Activated CD4-positive, CD25-positive, alpha-beta regulatory T cell treated with anti-CD3 and anti-CD28 coated beads, Interleukin-2, amount 50 U/mL, for 72 hours (primary cell): ENCODE measurements at places on chromosomes 7 and 10.

DNA sequence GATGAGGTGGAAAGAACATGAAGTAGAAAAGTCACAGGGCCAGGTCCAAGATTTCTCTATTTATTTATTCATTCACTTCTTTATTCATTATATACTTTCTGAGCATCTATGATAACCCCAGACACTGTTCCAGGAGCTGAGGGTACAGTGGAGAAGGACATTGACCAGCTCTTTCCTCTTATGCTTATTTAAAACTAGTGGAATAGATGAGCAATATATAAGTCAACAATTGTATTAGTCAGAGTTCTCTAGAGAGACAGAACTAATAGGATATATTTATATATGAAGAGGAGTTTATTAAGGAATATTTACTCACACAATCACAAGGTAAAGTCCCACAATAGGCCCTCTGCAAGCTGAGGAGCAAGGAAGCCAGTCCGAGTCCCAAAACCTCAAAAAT lies 15.0 kb upstream of the GPR37 start:
- DNase-seq: no peak

GRCh38 chr10:62112300-62112699 lies 156.3 kb downstream of the RTKN2 start:
- DNase-seq: no peak

GRCh38 chr10:88546497-88546896 lies 36.6 kb downstream of the RNLS start:
- DNase-seq: no peak

DNA sequence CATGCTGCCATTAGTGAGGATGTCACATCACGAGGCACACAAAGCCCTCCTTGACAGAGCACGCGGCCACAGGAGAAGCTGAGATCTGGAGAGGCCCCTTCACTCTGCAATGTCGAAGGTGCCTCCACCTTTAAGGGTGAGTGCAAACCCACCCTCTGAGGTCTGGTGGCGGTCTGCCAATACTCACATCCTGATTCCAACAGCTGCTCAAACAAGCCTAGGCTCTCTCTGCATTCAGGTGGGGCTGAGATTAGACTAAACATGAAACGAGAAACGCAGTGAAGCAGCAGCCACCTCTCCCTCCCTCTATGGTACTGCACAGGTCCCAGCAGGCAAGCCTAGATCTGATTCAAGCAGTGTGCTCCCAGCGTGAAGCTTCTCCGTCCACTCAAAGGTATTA lies 151.8 kb downstream of the TCERG1L start:
- no peak for DNase-seq

DNA sequence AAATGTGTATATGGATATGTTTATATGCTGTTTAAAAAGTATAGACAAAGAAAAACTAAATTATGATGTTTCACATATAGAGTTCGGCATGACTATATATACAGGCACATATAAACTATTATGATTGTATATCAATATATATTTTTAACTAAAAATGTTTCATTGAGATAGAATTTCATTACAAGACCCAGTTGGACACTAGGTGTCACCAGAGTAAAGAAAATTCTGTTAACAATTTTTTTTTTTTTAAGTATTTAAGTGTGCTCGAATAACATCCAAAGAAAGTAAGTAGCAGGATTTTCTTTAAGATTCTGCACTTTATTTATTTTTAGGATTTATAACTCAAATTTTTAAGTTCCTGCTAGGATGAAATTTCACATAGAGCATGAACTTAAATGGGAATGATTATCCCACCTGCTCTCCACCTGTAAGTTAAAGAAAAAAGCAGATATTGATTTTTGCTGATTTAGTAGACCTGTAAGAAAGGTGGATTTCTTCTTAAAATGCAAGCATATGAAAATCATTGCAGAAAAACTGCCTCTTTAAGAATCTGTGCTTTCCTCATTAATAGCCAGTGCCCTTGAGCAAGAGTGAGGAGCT lies 961.5 kb downstream of the PCDH15 start:
- DNase-seq: no peak

DNA sequence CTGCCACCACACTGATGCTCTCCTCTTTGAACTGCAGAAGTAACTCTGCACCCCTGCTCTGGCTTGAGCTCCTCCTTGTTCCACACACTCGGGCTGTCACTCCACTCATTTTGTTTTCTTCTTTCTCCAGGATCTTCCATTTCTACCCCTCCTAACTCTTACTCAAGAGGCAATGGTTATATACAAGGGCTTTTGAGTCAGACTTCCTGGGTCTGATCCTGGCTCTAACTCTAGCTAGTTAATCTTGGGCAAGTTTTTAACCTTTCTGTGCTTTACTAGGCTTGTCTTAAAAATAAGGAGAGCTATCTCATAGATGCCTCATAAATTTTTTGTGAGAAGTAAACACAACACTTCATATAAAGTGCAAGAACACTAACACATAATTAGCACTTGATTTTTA lies 45.3 kb upstream of the GNAI1 start:
- no peak for DNase-seq

- no peak for DNase-seq
Observed at GRCh38 chr10:122148876-122149560, 122.1 kb upstream of the BTBD16 start.

- no peak for DNase-seq
Observed at GRCh38 chr10:31520986-31521831, 202.2 kb downstream of the ZEB1 start.

- DNase-seq: no peak
Observed at GRCh38 chr10:95333997-95334804, 43.4 kb upstream of the PDLIM1 start.

- DNase-seq: no peak
Observed at GRCh38 chr7:127678337-127678736, 26.3 kb downstream of the SND1 start.

DNA sequence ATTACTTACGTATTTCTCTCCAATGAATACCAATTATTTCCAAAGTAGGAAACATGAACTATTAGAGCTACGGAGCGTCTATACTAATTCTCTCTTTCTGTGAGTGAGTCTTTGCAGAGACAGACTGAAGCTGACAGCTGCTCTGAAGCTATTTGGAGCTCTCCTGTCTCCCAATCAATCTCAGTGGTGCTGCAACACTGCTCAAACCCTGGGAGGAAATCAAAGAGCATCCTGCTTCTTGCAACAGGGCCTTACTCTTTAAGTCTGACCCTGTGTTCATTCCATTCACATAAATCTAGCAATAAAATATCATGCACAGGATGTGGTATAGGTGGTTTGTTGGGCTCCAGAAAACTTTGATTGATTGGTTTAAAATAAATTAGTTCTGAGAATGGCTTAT lies 685.7 kb upstream of the IGFBP3 start:
- DNase-seq: no peak

GRCh38 chr7:28729727-28730126 lies 228.4 kb downstream of the TRIL start:
- no peak for DNase-seq

- DNase-seq: no peak
Observed at GRCh38 chr7:17930546-17930945, 9.7 kb downstream of the SNX13 start.

- no peak for DNase-seq
Observed at GRCh38 chr10:132355297-132355696, 23.3 kb downstream of the LRRC27 start.

DNA sequence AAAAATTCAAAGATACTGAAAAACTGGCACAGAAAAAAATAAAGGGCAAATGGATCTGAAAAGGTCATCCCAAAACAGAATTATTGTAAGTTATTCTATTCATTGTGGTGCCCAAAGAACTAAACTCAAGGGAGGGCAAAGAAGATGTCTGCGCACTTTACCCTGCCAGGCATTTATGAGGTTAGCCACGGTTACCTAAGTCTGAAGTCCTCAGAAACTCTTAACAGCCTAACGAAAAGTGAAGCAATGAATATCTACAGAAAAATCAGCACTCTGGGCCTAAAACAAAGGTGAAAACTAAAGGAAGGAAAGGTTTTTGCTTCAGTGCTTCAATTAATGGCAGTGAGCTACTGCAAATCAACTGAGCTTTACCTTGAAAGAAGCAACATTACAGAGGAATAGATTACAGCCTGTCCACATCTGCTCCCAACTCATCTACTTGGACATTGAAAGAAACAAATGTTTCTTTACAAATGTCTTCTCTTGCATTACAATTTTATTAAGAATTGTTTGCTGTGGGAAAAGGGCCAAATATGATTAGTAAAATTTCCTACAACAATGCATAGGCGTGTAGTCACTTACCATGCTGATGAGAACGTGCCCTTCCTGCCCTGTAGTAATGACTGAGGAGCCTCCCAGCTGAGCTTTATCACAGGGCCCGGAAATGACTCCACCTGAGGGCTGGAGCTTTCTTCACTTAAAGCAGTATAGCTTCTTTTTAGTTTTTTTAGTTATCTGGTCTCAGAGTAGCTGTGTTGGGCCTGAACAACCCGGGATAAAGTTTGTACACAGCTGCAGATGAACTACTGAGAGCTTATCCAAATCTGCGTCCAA lies at the start of gene TUBAL3:
Gene TUBAL3, minus strand, starts transcription at position 621 of the 834 bp plus-strand sequence. Its CDS starts 36 bp downstream, at position 585.
- DNase-seq: no peak

- DNase-seq: no peak
Observed at GRCh38 chr7:65239324-65239706, 134.3 kb upstream of the ZNF92 start.

GRCh38 chr10:80283119-80283518 lies 6.3 kb downstream of the MAT1A start:
- no peak for DNase-seq

GRCh38 chr10:62648921-62649320 lies 155.6 kb upstream of the ADO start:
- DNase-seq: no peak

- DNase-seq: no peak
Observed at GRCh38 chr10:22599636-22600228, 114.6 kb downstream of the PIP4K2A start.

GRCh38 chr7:1058821-1059199 lies 14.5 kb downstream of the GPR146 start:
- DNase-seq: no peak

GRCh38 chr10:91726355-91726754 lies 71.9 kb upstream of the TNKS2 start:
- no peak for DNase-seq
